ENCODE measurements at places on chromosomes 4 and X.

GRCh38 chr4:186808630-186809018, 85.0 kb upstream of the FAT1 start:
- DNase-seq = no peak

- no peak for DNase-seq
Observed at GRCh38 chr4:10947898-10948297, 263.3 kb upstream of the CLNK start.

- DNase-seq = no peak
Observed at GRCh38 chrX:15292861-15293260, 22.6 kb downstream of the ASB11 start.

DNA sequence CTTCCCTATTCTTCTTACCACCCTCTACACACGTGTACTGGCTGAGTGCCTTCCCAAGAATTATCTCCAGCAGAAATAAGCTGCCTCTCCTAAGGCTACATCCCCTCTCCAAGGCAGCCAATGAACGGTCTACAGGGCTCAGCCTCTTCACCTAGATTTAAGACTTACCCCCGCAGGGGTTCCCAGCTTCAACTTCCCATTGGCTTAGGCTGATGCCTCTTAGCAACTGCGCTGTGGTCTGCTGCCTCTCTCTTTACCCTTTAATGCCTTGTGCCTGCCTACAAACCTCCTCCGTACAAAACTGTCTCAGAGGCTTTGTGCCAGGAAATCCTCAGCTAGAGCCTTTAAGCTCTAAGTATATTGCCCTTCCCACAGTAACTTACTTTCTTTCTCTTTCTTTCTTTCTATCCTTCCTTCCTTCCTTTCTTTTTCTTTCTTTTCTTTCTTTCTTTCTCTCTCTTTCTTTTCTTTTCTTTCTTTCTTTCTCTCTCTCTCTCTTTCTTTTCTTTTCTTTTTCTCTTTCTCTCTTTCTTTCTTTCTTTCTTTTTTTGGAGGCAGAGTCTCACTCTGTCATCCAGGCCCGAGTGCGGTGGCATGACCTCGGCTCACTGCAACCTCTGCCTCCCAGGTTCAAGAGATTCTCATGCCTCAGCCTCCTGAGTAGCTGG, 15.1 kb upstream of the PIGA start:
- DNase-seq = no peak

GRCh38 chrX:40182615-40183014, 84.9 kb upstream of the BCOR start:
- no peak for DNase-seq

DNA sequence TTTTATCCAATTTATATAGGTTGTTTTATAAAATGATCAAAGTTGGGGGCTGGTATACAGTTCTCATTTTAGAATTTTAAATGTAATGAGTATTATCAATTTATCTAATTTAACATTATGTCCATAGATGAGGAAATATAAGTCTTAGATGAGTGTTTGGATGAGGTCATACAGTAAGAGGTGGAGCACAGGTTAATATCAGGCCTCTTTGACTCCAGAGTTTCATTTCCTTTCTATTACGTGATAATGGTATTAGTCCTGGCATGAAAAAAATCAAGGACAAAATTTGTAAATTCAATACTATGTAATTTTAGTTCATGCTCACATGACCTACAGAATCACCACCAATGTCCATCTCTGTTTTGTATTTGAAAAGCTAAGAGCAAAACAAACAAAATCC, 269.8 kb downstream of the FSTL5 start:
- DNase-seq = no peak

DNA sequence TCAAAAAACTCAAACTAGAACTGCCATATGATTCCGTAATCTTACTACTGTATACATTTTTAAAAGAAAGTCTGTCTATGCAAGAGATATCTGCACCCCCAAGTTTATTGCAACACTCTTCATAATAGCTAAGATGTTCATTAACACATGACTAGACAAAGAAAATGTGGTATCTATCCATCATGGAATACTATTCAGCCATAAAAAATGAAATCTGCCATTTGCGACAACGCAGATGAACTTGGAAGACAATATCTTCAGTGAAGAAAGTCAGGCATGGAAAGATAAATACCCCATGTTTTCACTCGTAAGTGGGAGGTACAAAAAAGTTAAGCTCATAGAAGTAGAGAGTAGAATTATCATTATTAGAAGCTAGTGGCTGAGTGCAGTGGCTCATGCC, 87.3 kb upstream of the DHRSX start:
- no peak for DNase-seq

- DNase-seq = no peak
Observed at GRCh38 chr4:123588631-123589241, 192.1 kb downstream of the SPRY1 start.

GRCh38 chr4:10655968-10656367, 28.6 kb downstream of the CLNK start:
- DNase-seq = no peak

- no peak for DNase-seq
Observed at GRCh38 chrX:96407072-96407471, 277.6 kb upstream of the DIAPH2 start.
